Activated T-helper 1 cell treated with anti-CD3 and anti-CD28 coated beads, Interleukin-2, amount 50 U/mL, for 16 hours (primary cell): ENCODE measurements at places on chromosomes 7 and 10.

GRCh38 chr10:35223016-35223415 lies 96.4 kb downstream of the CREM start:
- DNase-seq = no peak

DNA sequence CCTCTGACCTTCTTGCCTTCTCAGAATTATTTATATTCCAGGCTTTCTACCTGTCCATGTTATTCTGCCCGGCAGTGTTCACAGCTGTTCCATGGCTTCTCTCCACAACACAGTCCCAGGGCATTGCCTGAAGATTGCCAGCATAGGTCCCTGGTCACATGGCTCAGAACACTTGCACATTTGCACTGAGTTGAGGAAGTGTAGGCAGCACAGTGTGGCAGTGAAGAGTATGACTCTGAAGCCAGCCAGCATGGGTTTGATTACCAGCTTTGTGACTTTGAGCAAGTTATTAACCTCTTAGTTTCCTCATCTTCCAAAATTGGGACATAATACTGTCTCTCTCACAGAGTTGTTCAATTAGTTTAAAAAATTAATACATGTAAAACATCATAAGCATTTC lies 73.2 kb upstream of the NEUROD6 start:
- DNase-seq = no peak

GRCh38 chr10:49781247-49781646 lies 19.1 kb upstream of the OGDHL start:
- no peak for DNase-seq

- no peak for DNase-seq
These were observed 170.0 kb downstream of the TPK1 start for GRCh38 chr7:144665689-144666381.

DNA sequence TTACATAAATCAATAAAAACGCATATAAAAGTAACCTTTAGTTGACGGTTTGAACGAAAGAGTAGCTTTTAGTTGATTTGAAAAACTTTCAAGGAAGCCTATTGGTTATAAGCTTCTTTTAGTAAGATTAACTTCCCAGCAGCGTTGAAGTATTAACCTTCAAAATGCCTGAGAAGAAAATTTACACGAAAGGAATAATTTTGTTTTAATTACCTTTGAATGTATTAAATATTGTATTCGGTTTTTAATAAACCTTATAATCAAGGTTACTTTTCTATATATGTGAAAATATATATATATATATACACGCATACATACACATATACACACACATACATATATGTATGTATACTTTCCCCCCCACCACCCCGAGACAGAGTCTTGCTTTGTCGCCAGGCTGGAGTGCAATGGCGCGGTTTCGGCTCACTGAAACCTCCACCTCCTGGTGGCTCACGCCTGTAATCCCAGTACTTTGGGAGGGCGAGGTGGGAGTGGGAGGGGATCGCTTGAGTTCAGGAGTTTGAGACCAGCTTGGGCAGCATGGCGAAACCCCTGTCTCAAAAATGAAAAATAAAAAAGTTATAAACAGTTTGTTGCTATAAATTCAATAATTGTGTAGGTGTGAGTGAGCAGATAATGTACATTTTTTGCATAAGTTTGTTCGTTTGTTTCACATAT lies 57.6 kb upstream of the EZH2 start:
- DNase-seq = peak; percentile 35

DNA sequence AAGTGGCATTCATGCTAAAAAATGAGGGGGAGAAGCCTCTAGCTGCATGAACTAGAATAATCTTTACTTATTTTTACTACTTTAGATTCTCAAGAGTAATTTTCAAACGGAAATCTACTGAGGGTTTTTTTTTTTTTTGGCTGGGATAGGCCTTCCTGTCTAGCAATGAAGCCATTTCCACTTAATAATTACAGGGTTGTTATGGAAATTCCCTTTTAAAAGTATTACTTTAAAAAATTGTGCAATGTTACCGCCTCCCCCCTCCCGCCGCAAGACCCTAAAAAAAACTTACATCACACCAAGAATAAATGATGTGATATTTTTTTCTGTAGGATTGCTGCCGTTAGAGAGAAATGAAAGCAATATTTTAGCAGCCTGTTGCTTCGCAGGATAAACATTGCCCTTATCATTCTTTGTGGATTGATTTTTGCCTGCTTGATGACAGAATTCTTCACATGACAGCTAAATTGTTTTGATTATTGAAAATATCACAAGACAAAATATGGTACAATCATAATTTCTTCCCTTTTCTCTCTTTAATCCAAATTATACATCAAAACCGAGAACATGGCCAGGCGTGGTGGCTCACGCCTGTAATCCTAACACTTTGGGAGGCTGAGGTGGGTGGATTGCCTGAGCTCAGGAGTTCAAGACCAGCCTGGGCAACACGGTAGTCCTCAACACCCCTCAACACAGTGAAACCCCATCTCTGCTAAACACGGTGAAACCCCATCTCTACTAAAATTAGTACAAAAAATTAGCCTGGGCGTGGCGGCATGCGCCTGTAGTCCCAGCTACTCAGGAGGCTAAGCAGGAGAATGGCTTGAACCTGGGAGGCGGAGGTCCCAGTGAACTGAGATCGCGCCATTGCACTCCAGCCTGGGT lies 32.8 kb downstream of the ARL4A start:
- DNase-seq = no peak

DNA sequence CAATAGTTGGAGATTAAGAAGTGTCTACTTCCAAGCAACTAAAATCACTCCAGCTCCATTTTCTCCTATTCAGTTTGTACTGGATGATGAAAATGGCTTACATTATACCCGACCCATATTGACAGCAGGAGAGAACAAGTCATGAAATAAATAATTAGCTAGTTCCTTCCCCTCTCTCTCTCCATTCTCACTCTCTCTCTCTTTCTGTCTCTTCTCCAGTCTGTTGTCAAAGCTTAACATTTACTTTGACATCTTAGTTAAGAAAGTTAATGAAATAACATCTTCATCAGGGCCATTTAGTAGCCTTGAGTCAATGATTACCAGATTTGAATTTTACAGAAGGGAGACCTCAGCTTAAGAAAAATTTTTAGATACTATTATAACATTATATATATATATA lies 138.5 kb downstream of the ARID5B start:
- no peak for DNase-seq

- no peak for DNase-seq
These were observed 716.5 kb downstream of the INHBA start for GRCh38 chr7:40986351-40986873.

GRCh38 chr7:44277391-44277790 lies 48.0 kb downstream of the CAMK2B start:
- DNase-seq = no peak
